Stimulated activated CD4-positive, alpha-beta T cell treated with anti-CD3 and anti-CD28 coated beads, Interleukin-1b, Interleukin-23, amount 100 ng/mL, for 1 hour (primary cell): ENCODE measurements at places on chromosomes 1 and 21.

DNA sequence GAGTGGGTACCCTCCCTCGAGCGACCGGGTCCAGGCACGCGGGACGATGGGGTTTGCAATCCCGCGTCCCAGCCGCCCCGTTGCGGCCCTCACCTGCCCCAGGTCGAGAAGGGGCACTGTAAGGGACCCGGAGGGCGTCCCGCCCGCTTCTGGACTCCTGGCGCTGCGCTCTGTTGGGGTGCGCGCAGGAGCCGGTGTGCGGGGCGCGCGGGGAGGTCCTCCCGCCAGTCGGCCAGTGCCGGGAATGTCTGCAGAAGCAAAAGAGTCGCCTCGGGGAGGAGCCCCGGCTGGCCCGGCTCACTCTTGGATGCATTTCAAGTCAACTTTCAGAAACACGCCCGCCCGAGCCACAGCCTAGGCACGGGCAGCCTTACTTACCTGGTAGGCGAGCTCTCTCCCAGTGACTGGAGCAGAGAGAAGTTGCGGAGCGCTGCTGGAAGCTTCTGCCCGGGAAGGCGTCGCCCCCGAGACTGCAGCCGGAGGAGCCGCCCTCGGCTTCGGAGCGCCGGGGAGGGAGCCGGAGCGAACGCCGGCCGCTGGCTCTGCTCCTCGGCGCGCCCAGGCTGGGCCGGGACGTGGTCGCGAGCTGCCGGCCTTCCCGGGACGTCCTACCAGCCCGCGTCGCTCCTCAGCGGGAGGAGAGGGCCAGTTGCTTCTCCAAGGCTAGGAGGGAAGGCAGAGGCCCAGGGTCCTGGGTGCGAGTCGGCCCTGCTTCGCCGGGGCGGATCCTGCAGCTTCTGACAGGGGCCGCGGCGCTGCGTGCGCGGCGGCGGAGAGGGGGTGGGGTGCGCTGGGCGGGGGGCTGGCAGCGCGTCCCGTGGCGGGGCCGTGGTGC is at the start of gene LMX1A:
Gene LMX1A, minus strand, starts transcription at position 739 of the 835 bp plus-strand sequence. CDS start 1,156 bp downstream, outside the sequence.
- DNase-seq = no peak

GRCh38 chr1:184358256-184358655 is 28.6 kb upstream of the C1orf21 start:
- no peak for DNase-seq

- no peak for DNase-seq
These were observed 6.8 kb downstream of the SPRR5 start for GRCh38 chr1:152953761-152954160.

DNA sequence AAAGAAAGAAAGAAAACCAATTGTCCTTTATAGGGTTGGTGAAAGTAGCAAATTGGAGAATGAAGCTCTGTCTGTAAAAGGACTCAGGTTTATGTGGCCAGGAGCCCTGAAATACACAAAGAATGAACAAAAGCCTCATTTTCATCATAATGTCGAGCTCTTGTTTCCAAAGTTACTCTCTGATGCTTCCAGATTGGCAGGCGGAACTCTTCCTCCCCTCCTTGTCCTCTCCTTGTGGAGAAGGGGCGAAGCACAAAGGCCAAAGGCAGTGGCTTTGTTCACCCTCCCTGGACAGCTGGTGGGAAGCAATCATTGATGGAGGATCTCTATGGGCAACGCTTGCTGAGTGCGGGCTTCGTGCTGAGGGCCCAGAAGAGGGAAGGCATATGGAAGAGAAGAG is 5.6 kb downstream of the CA6 start:
- no peak for DNase-seq

GRCh38 chr1:14661222-14661621 is 62.7 kb downstream of the KAZN start:
- DNase-seq = no peak
